ENCODE measurements at places on chromosomes 12 and 14. TPM values are rescaled to one million over a fixed set of nuclear protein-coding genes. Genes with fewer than 3 reads are reported as not detected.

The ARHGAP9 gene
- total RNA-seq: under 0.01 TPM

The ATG101 gene
- 35.6 TPM for total RNA-seq

The SLC38A4 gene
- under 0.01 TPM for total RNA-seq

The RERG gene
- not detected for total RNA-seq

The RNASE3 gene
- total RNA-seq: not detected

The TGFB3 gene
- 5.9 TPM for total RNA-seq

The GNS gene
- 135 TPM for total RNA-seq
